Upper lobe of left lung (tissue), 6 donors: ENCODE measurements at places on chromosomes 4 and X.

GRCh38 chr4:10288830-10289537 lies 168.2 kb downstream of the ZNF518B start:
- no peak for DNase-seq

DNA sequence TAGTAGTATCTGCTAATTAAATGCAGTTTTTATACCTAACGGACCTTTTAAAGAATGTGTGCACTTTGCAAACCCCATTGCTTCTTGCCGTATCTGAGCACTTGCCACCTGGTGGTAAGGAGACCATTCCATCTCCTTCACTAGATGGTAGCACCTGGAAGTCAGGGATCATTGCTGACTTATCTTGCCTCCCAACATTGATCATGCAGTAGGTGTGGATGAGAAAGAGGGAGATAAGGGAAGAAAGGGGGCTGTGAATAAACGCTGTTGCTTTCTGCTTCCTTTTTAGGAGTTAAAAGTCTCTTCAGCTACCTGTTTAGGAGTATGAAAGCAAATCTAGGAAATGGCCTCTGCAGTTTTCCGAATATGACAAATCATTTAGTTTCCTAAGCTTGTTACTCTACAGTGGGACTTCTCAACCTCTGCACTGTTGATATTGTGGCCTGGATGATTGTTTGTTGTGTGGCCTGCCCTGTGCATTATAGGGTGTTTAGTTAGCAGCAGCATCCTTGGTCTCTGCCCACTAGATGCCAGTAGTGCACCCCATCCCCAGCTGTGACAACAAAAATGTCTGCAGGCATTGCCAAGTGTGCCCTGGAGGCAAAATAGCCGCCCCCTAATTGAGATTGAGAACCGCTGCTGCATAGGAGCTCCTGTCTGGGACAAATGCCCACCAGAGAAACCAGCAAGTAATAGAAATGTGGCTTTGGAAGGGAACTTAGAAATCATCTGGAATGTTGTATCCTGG lies 38.8 kb downstream of the GAB1 start:
- DNase-seq, result no peak

- no peak for DNase-seq
Measured at GRCh38 chr4:55358668-55359067, 12.6 kb downstream of the SRD5A3 start.

DNA sequence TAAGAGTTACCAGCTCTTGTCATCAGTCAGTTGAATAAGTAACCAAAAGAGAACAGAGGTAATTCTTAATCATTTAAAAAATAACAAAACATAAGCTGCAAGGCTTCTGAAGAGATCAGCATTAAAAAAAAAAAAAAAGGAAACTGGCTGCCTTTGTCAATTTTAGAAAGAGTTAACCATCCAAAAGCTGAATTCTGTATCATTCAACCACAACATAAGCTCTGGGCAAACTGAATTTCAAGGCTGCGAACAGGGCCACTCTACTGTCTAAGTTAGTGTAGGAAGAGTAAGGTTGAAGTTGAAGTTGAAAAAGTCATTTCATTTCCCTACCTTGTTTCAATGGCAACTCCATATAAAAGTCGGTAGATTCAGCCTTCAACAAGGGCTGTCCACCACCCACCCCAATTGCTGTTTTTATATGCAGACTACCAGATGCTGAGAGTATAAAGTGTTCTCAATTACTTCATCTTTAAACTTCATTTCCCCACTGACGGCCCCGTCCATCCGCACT lies 1.1 kb upstream of the LIN54 start:
- no peak for DNase-seq

GRCh38 chr4:55181010-55182005 lies 55.9 kb upstream of the KDR start:
- no peak for DNase-seq

- DNase-seq, result no peak
Measured at GRCh38 chrX:79412972-79413371, 45.8 kb upstream of the ITM2A start.

- no peak for DNase-seq
Measured at GRCh38 chrX:155997436-155997835, at the start of gene IL9R. IL9R (plus strand) TSS chrX:155997696; CDS start chrX:155997760, 64 bp downstream.

DNA sequence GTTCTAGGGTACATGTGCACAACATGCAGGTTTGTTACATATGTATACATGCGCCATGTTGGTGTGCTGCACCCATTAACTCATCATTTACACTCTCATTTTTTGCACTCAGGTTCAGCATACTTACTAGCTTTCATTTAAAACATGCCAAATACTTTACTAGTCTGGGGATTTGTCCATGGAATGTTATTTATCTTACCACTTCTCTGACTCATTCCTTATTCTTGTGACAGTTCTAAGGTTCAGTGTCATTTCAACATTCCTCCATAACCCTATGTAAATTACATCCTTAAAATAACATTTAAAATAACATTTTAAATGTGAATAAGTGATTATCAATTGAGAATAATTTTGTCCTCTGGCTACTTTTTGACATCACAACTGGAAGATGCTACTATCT lies 19.5 kb upstream of the SYTL5 start:
- DNase-seq, result no peak

- no peak for DNase-seq
Measured at GRCh38 chrX:46488712-46489111, 56.5 kb downstream of the ZNF674 start.

- DNase-seq, result no peak
Measured at GRCh38 chr4:39353478-39354253, 12.5 kb downstream of the RFC1 start.

DNA sequence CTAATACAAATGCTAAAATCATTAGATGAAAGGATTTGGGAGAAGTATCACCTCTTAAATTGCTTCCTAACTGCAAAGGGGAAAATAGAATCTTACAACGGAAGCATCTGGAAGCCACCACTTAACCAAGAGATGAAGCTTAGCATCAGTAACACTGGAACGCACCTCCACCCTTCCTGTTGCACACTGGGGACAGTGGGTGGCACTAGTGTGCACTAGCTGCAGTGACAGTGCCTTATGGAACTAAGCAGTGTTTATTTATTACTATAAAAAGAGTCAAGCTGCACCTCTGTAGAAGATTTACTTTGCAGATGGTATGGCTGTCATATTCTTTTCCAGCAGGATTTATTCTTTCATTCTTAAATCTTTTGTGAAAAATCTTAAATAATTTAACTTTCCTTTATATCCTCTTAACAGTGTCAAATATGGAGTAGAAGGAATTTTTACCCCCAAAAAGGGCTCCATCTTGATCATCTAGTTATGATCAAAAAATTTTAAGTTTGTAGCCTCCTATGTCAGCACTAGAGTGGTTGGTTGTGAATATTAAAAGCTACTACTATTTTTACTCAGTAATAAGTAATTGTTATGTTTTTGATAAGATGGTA lies 76.7 kb downstream of the SCD5 start:
- DNase-seq, result no peak

DNA sequence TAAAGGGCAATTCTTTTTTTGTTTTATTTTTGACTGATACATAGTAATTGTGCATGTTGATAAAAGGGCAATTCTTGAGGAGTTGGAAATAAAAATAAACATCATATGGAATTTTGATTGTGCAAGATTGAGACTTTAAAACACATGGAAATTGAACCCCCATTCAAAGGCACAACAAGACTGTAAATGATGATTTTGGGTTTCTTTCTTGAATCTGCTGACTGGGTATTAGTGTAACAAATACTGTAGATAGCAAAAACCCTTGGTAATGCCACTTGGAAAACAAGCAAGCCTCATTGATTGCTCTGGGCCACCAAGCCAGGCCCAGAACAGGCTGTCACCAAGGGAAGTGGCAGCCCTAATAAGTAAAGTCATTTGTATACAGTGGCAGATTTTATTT lies 73.0 kb upstream of the ANXA3 start:
- DNase-seq, result no peak

DNA sequence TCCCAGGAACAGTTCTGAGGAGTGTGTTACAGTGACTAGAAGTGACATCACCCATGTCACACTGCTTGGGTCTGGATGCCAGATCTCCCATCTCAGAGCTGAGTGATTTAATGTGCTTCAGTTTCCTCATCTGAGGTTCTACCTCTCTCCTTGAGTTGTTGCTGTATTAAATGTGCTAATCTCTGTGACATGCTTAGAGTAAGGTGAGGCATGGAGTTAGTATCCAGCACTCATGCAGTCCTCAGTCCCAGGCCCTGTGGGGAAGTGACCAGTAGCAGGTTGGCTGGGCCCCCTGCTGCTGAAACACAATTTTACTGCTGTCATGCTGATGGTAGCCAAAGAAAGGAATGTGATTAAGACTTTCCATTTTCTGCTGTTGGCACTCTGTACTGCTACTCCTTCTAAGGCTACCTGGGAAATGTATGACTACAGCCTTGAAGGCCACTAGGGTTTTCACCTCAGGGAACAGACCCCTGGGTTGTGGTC lies 639.6 kb downstream of the MID1IP1 start:
- no peak for DNase-seq

GRCh38 chrX:133749370-133749769 lies 236.0 kb downstream of the GPC3 start:
- DNase-seq, result no peak

DNA sequence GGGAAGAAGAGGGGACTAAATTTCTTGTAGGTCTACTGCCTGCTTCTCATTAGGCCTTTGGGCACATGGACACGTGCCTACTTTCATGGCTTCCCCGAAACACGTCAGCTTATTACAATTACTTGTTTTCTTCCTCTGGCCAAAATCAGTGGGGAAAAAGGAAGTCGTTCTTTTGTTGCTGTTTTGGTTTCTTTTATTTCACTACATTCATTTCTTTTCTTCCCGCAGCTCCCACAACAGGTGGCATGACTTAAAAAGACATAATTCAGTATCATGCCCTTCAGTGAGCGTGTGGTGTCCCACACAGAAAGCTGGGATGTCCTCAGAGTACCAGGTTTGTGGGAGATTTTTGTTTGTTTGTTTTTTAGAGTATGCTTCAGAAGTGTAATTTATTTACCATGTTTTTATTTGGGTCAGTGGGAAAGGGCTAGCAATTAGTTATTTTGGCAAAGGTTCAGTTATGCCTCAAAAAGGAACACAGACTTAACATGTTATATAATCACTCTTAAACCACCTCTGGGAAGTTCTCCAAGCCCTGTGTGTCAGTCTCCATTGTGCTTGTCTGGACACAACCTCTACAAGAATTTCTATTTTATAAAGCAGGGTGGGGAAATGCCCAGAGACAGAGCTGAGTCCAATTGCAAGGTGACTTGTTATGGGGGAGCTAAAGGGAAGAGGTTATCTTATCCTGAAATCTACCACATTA lies 44.2 kb upstream of the SPRY1 start:
- no peak for DNase-seq

DNA sequence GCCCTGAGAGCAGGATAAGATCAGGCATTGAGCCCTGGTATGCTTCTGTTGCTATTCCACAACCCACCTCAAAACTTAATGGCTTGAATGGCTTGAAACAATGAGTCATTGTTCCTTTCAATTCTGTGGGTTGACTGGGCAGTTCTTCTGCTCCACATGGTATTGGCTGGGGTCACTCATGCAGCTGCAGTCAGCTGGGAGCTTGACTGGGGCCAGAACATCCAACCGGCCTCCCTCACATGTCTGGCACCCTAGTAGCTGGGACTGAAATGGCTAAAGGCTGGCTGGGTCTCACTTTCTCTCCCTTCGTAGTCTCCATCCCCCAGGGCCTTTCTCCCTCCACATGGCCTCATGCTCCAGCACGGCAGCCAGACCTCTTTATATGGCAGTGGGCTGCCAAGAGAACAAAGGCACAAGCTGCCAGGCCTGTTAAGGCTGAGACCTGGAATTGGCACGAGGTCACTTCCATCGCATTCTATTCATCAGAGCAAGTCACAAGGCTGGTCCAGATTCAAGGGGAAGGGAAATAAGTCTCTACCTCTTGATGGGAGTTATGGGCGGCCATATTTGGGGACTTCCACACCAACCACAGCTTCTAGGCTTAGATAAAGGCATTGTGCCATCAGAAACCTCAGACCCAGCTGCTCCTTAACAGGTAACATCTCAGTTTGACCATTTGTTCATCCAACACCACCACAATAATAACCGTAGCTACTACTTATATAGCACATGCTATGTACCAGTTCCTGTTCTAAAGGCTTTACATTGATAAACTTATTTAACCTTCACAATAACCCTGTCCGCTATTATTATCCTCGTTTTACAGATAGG lies 159.7 kb upstream of the ATP6AP2 start:
- no peak for DNase-seq

- no peak for DNase-seq
Measured at GRCh38 chr4:8850830-8851188, 20.8 kb downstream of the HMX1 start.

DNA sequence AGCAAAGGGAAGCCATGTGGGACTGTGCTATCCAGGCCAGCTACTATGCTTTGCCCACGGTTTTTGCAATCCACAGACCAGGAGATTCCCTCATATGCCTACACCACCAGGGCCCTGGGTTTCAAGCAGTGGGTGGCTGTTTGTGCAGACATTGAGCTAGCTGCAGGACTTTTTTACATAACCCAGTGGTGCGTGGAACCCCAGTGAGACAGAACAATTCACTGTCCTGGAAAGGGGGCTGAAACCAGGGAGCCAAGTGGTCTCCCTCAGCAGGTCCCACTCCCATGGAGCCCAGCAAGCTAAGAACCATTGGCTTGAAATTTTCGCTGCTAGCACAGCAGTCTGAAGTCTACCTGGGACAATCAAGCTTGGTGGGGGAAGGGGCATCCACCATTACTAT lies 959.9 kb downstream of the FSTL5 start:
- no peak for DNase-seq
